ENCODE measurements at places on chromosomes 13 and 19. TPM values are rescaled to one million over a fixed set of nuclear protein-coding genes. Genes with fewer than 3 reads are reported as not detected.

Gene RXFP2
- not detected for total RNA-seq

Gene METTL21C
- total RNA-seq = not detected

Gene MRPL34
- 94.6 TPM for total RNA-seq

Gene ZNF841
- 6.7 TPM for total RNA-seq

GRCh38 chr19:574658-575526 lies 2.5 kb downstream of the BSG start:
- DNase-seq = peak; percentile 54

- DNase-seq = no peak
These were observed 5.8 kb downstream of the AKAP11 start for GRCh38 chr13:42277618-42278276.

GRCh38 chr19:46678110-46678732 lies 17.2 kb upstream of the DACT3 start:
- DNase-seq = peak; percentile 67

Data from HT-29 (cell line).